ENCODE measurements at places on chromosomes 5 and 9.

GRCh38 chr5:160799184-160799583 lies 52.8 kb downstream of the ATP10B start:
- no peak for DNase-seq

DNA sequence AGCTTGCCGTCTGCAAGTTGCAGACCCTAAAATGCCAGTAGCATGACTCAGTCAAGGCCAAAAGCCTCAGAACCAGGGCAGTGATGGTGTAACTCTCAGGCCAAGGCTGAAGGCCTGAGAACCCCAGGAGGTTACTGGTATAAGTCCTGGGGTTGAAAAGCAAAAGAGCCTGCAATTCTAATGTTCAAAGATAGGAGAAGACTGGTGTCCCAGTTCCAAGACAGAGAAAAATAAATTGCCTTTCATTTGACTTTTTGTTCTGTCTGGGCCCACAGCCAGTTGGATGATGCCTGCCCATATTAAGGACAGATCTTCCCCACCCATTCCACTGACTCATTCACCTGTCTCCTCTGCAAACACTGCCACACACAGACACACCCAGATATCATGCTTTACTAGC lies 673.2 kb downstream of the CDH18 start:
- DNase-seq: no peak

DNA sequence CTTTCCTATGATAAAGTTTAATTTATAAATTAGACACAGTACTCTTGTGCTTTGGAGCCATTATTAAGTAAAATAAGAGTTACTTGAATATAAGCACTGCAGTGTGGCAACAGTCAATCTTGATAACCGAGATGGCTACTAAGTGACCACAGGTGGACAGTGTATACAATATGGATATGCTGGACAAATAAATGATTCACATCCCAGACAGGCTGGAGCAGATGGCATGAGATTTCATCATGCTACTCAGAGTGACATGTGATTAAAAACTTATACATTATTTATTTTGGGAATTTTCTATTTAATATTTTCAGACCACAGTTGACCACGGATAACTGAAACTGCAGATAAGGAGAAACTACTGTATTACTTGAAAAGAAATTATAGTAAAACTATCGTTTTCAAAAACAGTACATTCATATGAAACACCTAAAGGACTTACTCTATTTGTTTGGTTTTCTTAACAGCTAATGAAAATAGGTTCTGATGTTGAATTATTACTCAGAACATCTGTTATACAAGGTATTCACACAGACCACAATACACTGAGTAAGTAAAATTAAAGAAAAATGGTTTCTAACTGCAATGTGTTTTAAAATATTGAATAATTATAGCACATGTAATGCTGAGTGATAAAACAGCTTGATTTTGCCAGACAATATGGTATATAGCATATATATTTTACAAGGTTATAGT lies 16.0 kb downstream of the LYRM7 start:
- no peak for DNase-seq

DNA sequence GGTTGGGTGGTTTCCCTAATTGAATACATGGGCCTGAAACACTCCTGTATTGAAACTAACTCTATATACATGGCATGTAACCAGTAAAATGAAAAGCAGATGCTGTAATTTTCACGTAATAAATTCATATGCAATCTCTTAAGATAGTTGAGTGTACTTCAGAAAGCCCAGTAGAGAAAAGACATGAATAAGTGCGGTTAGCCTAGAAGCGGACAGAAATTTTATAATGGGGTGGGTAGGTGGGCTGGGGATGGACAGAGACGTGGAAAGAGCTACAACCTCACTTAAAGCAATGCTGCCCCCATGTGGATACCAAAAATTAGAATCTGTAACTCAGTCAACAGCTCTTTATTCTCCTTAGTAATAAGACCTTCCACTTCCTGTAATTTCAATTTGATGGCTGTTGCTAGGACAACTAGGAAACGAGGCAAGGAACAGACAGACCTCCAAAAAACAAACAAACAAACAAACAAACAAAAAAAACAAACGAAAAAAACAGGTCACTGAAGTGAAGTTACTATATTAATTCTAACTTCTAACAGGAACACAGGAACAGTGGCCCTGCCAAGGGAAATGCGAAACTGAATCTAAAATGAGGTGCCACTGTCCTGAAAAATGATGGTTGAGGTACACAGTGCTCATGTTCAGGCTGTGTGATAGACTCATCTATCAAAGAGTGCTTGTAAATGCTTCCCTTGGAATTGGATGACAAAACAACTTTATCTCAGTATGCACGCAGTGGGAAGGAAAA lies 103.4 kb upstream of the GNA14 start:
- DNase-seq: peak; percentile 20

DNA sequence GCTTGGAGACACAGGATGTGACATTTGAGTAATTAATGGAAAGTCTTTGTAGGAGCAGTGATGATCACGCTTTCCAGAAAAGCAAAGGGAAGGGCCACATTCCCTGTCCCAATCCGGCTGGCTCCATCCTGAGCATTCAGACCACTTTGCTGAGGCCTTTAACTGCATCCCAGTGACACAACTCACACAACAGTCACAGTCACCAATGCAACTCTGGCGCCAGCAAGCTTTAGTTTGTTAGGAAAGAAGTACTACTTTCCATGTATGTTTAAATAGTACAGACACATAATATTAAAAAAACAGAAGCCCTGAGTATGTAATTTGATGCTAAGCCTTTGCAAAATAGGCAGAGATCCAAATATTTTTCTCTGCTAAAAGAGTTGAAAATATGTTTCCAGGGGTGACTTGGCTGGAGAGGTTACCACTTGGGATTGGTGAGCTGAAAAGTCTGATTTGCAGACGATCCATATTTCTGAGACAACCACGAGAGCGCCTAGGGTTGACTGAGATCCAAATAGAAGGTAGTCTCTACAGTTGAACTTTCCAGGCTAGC lies 31.7 kb upstream of the GAS1 start:
- no peak for DNase-seq

DNA sequence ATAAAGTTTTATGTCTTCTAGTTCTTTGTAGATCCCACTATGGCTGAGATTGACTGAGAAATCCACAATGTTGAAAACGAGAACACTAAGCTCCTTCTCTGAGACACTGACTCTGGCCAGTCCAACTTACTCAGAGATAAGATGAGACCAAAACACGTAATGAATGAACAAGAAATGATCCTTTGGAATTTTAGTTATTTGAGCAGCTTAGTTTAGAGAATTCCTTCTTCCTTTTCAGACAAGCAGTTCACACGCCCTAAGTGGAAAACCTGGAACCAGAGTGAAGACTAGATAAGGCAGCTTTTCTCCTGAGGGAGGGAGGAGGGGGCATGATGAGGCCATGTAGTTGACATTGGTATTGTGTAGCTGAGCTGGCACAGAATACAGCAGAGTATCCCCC lies 139.6 kb downstream of the GABRB2 start:
- no peak for DNase-seq

DNA sequence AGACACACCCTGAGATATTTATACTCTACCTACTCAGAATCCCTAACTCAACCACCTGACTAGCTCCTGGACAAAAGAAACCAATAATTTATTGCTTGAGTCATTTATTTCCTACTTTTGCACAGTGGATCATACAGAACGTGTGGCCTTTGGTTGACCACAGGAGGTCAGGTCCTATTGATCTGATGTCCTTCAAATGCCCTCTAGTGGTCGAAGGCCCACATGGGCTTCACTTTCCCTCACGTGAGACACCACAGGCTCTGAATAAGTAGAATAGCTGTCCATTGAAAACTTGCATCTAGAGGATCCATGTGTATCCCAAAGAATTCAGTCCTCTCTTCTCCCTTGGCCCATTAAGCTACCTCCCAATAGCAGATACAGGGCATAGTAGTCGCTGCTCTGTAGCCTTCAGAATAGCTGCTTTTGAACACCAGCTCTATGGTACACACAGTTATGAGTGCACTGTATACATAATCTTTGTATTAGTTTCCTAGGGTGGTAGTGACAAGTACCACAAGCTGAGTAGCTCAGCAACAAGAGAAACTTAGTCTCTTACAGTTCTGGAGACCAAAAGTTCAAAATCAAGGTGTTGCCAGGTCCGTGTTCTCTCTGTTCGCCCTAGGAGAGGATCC lies 177.6 kb upstream of the SMARCA2 start:
- DNase-seq: no peak

- no peak for DNase-seq
Observed at GRCh38 chr9:121743441-121744001, 92.1 kb downstream of the DAB2IP start.

- DNase-seq: no peak
Observed at GRCh38 chr9:91241909-91242308, 119.8 kb downstream of the AUH start.

GRCh38 chr5:31898036-31898632 lies 259.2 kb downstream of the PDZD2 start:
- no peak for DNase-seq

GRCh38 chr5:150703762-150704161 lies 2.9 kb upstream of the RBM22 start:
- no peak for DNase-seq

GRCh38 chr5:102554728-102555127 lies 55.9 kb upstream of the SLCO6A1 start:
- no peak for DNase-seq

DNA sequence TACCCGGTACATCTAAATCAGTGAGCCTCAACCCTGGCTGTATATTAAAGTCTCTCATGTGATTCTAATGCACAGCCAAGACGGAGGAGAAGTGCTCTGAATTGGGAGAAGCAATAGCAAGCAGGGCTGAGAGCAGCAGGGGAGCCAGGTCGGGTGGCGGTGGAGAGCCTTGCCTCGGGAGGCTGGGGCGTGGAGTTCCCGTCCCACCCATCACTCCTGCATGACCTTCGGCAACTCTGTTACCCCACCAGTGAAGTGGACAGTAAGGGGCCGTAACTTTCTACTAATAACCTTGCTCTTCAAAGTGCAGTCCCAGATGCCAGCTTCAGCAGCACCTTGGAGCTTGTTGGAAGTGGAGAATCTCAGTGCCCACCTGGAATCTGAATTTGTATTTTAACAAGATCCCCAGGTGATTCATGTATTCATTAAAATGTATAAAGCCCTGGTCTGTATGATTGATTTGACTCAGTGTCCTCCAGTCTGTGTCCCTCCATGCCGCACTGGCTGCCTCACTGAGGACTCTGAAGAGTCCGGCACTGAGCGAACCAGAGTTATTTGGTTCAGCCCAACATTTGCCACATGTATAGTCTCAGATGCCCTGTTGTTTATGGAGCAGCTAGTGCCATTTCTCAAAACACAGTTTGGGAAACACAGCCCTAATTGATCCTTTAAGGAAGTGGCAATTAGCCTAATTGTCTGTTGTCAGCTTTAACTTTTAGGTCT lies 6.5 kb downstream of the ERGIC1 start:
- no peak for DNase-seq

GRCh38 chr5:113268232-113268631 lies 166.6 kb downstream of the TSSK1B start:
- no peak for DNase-seq

GRCh38 chr9:109010746-109011145 lies 2.6 kb downstream of the CTNNAL1 start:
- no peak for DNase-seq

- DNase-seq: no peak
Observed at GRCh38 chr9:69393425-69393824, 68.4 kb downstream of the ENTREP1 start.

GRCh38 chr5:137872466-137872865 lies 4.8 kb downstream of the MYOT start:
- DNase-seq: no peak

GRCh38 chr5:37721447-37721871 lies 118.4 kb downstream of the GDNF start:
- no peak for DNase-seq

DNA sequence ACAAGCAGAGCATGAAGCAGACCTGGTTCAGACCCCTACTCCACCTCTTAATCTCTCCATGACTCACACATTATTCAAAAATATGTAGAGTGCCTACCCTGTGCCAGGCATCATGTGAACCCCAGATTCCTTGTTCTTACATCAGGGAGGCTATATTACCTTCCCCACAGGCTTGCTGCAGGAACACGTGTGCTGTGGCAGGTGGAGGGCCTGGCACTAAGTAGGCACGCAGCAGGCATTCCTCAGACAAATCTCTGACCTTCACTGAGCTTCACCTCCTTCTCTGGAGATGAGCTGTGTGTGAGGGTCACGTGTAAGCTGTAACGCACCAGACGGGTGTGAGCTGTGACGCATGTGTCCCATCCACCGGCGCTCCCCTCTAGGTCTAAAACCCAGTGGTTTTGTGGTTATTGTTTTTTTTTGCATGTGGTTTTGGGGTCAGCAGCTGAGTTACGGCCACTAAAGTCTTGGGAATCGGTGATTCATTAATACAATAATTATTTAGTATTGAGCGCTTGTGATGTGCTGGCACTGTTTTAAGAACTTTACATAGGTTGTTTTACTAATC lies 30.3 kb downstream of the ANGPTL2 start:
- no peak for DNase-seq

- no peak for DNase-seq
Observed at GRCh38 chr5:163532171-163533084, 27.0 kb downstream of the MAT2B start.

DNA sequence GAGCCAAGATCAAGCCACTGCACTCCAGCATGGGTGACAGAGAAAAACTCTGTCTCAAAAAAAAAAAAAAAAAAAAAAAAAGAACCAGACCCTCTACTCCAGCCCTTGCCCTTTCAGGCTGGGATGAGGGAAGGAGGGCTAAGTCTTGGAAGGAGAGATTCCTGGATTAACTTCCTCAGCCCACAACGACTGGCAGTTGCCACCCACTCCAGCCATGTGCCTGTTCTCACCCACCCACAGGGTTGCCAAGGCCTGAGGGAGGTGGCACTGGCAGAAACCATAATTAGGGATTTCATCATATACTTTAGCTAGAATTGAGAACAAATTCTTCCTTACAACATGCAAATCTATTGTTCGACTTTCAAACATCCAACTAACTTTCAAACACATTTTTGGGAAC lies 87.8 kb upstream of the SLC30A5 start:
- DNase-seq: no peak

- no peak for DNase-seq
Observed at GRCh38 chr9:127714020-127714750, 1.3 kb downstream of the PTRH1 start.

- DNase-seq: no peak
Observed at GRCh38 chr9:27395484-27395921, 98.6 kb upstream of the EQTN start.

- no peak for DNase-seq
Observed at GRCh38 chr9:84278130-84278529, 62.4 kb downstream of the SLC28A3 start.

DNA sequence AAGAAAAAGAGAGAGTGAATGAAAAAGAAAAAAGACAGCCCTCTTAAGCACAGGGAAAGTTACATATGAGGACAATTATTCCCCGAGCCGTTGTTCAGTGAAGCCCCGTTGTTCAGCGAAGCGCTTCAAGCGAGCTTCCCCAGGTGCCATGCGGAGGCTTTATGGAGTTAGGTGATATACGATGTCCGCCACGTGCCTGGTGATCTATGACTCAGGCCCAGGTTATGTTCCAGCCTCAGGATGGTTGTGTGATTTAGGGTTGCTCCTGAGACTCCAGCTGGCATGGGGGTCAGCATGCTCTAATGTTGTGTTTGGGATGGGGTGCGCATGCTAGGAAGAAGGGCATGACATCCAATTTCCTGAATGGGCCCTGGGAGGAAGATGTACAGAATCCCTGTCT lies 365.6 kb downstream of the CDK5RAP2 start:
- no peak for DNase-seq

GRCh38 chr5:170562875-170563228 lies 59.0 kb downstream of the KCNIP1 start:
- DNase-seq: no peak

- no peak for DNase-seq
Observed at GRCh38 chr9:16131264-16131663, 578.4 kb downstream of the CCDC171 start.
